EH (cell line): ENCODE measurements at places on chromosomes 7 and 10.

GRCh38 chr7:132428247-132428919, 147.9 kb downstream of the PLXNA4 start:
- no peak for DNase-seq

DNA sequence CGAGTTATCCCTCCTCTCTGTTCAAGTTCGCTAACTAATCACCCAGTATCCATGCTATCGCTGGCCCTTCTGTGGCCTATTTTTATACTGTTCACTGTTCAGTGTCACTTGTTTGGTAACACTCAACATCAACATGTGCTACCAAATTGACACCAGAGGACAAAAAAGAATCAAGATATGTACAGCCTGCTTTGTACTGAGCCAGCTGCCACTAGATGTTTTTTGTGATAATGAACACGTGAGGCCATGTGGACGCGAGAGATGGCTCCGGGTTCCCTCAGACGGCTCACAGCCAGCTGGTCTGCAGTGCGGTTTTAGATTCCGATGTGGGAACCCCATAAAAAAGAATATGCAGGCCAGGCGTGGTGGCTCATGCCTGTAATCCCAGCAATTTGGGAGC, 21.2 kb downstream of the CAV1 start:
- DNase-seq, result peak; percentile 90

- no peak for DNase-seq
Observed at GRCh38 chr10:3109196-3109595, 41.8 kb downstream of the PFKP start.

DNA sequence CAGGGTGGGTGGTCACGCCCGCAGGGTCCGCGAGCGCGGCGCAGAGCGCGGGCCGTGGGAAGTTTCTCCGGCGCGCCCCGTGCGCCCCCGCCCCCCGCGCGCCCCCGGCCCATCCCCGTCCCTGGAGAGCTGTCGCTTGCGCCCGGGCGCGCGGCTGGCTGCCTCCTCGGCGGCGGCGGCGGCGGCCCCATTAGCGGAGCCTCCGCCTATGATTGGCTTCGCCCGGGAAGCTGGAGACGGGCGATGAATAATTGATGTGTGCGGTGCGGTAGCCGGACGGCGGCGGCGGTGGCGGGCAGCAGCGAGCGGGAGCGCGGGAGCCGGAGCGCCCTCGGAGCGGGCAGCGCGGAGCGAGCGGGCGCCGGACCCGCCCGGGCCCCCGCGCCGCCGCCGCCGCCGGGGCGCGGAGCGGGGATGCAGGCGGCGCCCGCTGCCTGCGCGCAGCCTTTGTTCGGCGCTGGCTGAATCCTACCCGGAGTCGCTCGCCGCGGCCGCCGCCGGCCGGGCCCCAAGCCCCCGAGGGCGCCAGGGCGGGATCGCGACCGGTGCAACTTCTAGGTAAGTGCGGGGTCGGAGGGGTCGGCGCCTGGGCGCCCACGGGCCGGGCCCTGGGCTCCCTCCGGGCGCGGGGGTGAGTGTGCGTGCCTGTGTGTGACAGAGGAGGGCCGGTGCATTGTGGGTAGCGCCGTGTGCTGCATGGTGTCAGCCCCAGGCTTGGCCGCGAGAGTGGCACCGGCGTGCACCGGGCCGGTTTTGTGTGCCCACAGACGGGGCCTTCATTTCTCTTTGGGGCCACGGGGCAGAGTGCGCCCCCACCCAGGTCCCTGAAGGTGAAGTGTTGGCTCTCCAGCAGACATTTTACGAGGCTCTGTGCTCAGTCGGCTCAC, 103.8 kb upstream of the PPIF start:
- DNase-seq, result peak; percentile 40

- no peak for DNase-seq
Observed at GRCh38 chr7:132456418-132456817, 119.9 kb downstream of the PLXNA4 start.

DNA sequence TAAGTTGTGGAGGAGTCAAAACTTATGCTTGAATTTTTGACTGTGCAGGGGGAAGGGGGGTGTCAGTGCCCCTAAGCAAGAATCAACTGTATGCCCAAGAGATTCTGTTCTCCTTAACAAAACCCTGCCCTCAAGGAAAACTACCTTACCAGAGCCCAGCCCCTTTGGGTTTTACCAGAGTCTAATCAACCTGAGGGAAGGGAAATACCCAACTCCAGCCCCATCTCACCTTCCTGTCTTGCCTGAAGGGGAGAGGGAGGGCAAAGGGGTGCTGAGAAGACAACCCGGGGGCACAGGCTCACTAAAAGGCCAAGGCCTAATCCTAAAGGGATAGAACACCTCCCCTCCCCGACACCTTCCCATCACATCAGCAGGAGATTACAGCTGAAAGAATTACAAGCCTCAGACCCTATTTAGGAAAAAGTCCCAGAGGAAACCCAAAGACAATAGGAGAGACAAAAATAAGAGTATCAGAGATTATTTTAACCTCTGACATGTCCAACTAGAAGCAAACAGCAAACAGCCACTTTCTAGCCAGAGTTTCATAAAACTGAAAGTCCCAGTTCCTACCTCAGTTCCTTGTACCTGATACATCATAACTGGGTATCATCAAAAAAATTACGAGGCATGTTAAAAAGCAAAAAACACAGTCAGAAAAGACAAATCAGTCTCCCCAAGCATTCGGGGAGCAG, 26.8 kb upstream of the C7orf33 start:
- DNase-seq, result no peak

- no peak for DNase-seq
Observed at GRCh38 chr7:122383934-122384333, 79.4 kb upstream of the FEZF1 start.

DNA sequence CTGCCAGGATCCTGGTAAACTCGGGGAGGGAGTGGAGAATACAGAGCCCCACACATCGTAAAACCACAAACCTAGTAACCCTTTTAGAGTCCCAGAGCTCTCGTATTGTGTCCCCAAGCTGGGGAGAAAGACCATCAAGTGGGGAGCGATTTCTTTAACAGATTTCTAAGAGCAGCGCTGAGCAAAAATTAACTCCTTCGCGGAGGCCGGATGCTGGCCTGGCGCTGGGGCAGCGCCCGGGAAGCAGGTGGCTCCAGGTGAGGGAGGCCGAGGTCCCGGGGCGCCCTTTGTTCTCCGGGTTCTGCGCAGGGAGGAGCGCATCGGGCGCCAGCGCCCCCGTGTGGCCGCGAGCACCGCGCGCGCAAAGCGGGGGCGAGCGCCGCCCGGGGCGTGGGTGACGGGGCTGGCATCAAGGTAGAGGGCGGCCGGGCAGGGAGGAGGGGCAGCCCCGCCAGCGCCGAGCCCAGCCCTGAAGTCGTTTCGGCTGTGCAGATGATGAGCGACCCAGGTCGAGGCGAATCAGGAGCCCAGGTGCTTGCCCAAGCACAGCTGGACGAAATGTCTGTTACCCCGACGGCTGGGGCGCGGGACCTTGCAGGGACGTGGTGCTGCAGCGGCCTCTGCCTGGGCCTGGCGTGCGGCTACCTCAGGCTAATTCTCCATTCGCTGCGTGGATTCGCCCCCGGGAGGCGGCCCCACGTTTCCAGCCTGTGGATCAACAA, 10.4 kb upstream of the FGFR2 start:
- peak; percentile 11 for DNase-seq

- DNase-seq, result peak; percentile 52
Observed at GRCh38 chr7:158811461-158811860, 17.8 kb downstream of the ESYT2 start.

DNA sequence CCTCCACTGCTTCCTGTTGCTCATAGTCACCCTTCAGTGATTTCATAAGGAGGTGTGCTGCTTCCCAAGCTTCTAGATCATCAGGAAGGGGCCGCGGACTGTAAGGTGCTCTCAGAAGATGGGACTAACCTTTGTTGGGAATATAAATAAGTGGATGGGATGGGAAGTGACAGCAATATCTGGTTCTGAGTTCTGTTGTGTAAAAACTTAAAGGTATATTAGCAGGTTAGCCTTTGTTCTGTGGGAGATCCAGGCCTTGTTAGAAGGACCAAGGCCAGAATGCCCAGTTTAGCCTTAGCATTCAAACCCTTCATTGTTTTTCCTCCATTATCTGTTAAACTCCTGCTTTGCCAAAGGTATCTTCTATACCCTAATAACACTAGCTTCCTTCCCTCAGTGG, 12.4 kb downstream of the BUB3 start:
- no peak for DNase-seq

DNA sequence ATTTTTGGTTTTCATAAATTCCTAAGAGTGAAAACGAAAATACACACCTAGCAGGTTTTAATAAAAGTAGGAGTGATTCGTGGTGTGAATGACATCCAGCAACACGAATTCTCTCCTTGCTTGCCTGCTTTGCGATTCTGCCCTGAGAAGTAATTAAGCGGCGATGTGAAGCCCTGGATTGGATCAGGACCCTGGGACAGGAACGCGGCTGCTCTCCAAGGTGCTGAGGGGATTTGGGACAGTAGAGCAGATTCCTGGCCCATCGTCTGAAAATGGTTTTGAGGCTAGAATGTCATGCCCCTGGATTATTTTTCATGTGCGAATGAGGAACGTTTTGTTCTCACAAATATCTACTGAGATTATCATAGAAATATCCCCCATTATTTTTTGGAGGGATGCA, 7.8 kb downstream of the NPS start:
- DNase-seq, result peak; percentile 3

- DNase-seq, result peak; percentile 53
Observed at GRCh38 chr10:86652361-86653202, 1.8 kb upstream of the OPN4 start.

DNA sequence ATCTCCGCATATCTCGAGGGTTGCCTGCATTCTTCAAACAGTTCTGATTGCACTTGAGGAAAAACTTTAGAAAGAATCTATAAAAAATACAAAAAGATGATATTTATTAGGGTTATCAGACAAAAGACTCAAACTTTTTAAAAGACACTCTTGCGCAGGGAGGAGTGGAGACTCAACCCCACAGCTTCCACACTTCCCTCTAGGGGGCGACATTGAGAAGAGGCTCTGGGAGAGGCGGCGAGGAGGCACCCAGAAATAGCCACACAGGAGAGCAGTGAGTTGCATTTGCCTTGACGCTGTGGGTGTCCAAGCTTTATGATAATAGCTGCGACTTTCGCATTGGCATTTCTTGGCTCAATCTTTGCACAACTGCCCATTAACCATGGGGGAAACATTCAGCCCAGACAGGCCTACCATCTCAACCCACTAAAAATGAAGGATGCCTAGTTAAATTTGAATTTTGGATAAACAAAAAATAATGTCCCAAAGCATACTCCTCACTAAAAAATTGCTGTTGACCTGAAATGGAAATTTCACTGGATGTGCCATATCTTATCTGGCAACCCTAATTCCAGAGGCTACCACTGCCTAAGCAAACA, 86.2 kb downstream of the EBF3 start:
- DNase-seq, result no peak

DNA sequence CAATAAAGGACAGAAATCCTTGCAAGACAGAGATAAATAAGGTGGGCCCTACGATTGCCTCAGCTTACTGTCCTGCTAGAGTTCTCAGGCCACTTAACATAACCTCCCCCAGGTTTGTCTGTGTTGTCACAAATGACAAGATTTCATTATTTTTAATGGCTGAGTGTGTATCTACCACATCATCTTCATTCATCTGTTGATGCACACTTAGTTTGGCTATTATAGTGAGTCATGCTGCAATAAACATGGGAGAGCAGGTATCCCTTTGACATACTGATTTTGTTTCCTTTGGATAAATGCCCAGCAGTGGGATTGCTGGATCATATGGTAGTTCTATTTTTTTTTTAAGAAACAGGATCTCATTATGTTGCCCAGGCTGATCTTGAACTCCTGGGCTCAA, 60.6 kb downstream of the PRTFDC1 start:
- peak; percentile 87 for DNase-seq

DNA sequence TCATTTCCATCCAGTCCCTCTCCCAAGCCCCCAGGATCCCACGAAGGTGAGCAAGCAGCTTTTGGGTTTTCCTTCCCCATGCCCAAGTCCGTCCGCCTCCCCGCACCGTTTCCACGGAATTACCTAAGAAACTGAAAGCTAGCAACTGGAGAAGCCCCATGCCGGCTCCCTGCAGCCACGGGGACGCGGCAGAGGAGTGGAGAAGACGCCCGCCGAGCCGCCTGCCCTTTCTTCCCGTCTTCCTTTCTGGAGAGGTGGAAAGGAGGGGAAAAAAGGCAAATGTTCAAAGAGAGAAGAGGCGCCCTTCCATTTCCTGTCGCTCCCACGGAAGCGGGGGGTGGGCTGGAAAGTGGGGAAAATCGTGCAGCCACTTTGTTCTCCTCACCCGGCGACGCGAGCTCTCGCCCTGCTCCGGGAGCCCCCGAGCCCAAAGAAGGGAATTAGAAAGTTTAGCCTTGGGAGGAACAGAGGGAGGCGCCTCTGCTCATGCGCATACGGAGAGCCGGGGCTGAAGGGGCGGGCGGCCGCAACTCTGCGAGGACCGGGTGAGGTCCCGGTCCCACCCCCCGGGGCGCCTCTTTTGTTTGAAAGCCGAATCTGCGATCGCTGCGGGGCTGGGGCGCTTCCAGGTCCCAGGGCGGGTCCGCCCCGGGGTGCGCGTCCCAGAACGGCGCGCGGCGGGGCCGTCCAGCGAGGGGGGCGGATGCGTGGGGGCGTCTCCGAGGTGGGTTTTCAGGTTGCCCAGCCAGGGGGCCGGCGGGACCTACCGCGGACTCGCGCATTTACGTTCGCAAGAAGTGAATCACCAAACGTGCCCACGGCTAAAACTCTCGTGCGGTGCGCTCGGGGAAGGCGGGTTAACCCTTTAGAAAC, at the start of gene LAMB1:
Gene LAMB1 (minus strand): TSS at position 436 of the 873 bp plus-strand sequence. CDS start 276 bp downstream, at position 160.
- peak; percentile 84 for DNase-seq

GRCh38 chr7:74217455-74218342, 7.9 kb downstream of the LAT2 start:
- no peak for DNase-seq

GRCh38 chr10:104899779-104900178, 258.7 kb downstream of the SORCS3 start:
- no peak for DNase-seq

DNA sequence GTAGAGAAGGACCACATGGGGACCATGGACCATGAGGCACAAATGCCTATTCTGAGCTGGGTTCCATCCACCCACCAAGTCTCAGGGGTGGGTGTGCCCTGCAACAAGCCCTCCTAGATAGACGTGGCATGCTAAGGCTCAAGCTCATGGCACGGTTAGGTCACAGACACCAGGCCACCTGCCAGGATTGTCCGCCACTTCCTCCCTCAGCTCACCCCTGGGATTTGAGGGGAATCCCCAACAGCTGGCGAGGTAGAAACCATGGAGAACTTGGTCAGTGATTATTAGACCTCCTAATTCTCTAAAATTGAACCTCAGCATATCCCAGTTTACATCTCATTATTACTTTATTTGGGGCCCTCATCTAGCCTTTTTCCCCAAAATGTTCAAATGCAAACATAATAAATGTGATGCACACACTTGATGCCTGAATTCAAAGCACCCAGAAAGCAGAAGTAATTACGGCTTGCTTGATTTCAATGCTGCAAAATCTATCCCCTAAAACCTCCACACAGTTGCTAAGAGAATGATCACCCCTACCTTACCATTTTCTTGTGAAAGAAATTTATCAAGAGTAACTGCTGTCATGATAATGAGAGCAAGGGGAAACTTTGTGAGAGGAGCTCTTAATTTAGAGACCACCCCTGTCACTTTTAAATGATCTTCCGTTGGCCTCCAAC, 366.6 kb upstream of the PFKP start:
- no peak for DNase-seq

GRCh38 chr7:37352974-37353948, 95.4 kb downstream of the ELMO1 start:
- DNase-seq, result no peak

GRCh38 chr10:60414877-60415585, 25.4 kb upstream of the ANK3 start:
- DNase-seq, result peak; percentile 96

- no peak for DNase-seq
Observed at GRCh38 chr10:111485767-111486166, 408.9 kb downstream of the ADRA2A start.
